ENCODE measurements at places on chromosomes 4 and X. TPM values are rescaled to one million over a fixed set of nuclear protein-coding genes. Genes with fewer than 3 reads are reported as not detected.

DNA sequence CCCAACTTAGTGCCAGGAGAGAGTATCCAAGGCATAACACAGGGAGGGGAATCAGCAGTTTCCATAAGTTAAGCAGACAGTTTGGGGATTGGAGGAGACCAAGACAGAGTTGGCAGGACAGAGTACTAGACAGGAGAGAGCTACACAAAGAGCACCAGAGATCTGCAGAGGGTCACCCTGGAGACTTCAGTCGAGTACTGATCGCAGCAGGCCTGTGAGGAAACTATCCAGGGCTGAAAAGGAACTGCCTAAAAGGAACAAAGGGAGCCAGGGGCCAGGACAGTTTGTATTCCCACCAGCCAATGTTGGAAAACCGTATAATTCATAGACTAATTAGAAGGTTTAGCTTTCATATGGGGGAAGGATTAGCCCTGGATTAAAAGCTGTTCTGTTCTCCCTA is 80.6 kb upstream of the ENPP6 start:
- no peaks in the 10 kb centered on the region for H3K36me3 ChIP-seq
- no peak overlapping the region for H3K27ac ChIP-seq
- no peaks in the 10 kb centered on the region for H3K4me1 ChIP-seq
- no peak overlapping the region for H3K4me3 ChIP-seq

DNA sequence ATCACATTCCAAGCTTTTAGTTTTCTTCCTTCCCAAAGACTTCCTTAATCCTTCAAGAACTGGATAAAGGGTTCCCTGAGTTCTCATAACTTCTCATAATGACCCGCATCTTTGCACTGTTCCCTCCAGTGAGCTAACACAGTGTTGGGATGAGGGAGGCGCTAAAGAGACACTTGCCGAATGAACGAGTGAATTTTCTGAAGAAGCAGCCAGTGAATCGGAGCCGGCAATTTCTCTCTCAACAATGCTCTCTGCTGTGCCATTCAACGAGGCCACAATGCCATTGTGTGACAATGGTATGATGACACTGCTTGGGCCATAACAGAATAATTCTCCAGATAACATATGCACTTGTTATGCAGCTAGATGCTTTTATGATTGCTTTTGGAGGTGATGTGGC is 51.4 kb upstream of the ZFP42 start:
- H3K36me3 ChIP-seq = no peaks in the 10 kb centered on the region
- no peaks in the 10 kb centered on the region for H3K4me1 ChIP-seq
- H3K4me3 ChIP-seq = no peak overlapping the region

GRCh38 chrX:15310117-15310516 is 5.3 kb downstream of the ASB11 start:
- no peak overlapping the region for H3K4me3 ChIP-seq
- H3K27me3 ChIP-seq = no peaks in the 10 kb centered on the region
- peak; percentile 18 for DNase-seq
- H3K27ac ChIP-seq = no peak overlapping the region

DNA sequence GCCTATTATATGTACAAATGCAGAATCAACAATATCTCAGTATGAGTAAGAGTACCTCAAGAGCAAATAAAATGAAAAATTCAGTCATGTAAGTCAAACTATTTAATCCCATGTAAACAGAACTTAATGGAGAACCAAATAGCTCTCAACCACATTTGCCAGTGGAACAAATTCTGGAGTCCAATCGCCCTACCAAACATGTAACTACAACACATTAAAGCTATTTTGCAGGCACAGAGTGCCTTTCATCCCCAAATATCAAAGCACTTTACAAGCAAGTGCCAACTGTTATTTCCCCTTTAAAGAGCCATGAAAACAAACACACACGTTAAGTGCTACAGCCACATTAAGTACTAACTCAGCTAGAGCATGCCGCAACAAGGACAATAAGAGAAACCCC is 51.3 kb downstream of the PCDH19 start:
- no peak overlapping the region for H3K4me3 ChIP-seq
- no peaks in the 10 kb centered on the region for H3K4me1 ChIP-seq
- H3K36me3 ChIP-seq = no peaks in the 10 kb centered on the region
- no peaks in the 10 kb centered on the region for H3K27me3 ChIP-seq

DNA sequence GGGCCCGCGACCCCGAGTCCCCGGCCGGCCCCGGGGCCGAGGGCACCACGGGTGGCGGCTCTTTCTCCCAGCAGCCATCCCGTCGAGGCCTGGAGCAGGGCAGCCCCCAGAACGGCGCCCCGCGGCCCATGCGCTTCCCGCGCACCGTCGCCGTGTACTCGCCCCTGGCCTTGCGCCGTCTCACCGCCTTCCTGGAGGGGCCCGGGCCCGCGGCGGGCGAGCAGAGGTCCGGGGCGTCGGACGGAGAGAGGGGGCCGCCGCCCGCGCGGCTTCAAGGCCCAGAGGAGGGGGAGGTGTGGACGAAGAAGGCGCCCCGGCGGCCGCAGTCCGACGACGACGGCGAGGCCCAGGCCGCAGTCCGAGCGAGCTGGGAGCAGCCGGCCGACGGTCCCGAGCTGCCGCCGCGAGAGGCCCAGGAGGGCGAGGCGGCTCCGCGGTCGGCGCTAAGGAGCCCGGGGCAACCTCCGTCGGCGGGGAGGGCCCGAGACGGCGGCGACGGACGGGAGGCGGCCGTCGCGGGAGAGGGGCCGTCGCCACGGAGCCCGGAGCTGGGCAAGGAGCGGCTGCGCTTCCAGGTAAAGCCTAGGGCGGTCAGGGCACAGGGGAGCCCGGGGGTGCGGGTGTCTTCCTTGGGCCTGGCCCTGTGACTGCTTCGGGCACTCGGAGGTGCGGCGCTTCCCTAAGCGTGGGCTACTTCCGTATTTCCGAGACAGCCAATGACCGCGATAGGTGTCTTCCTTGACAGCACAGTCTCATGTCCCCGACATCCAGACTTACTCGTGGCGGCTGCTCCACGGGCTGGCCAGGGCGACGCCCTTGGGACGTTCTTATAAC is 845 bp downstream of the ZAR1 start:
- no peak overlapping the region for H3K27ac ChIP-seq
- no peaks in the 10 kb centered on the region for H3K36me3 ChIP-seq
- DNase-seq = no peak
- H3K4me3 ChIP-seq = no peak overlapping the region

DNA sequence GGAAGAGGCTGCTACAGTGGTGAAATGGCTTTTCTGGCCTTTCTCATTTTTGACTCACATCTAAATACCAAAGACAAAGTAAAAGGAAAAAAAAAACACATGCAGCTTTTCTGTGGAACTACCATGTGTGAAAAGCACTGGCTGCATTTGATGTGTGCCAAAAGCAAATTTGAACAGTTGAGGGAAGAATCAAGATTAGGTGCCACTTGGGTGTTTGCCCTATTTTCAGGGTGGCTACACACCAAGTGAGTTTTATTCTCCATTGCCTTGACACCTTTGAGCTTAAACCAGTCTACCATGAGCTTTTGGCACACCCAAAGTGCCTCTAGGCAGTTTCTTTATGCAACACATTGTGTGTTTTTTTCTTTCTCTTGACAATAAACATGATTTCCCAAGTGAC is 423.9 kb downstream of the FAM133A start:
- H3K27ac ChIP-seq = no peak overlapping the region
- H3K36me3 ChIP-seq = no peaks in the 10 kb centered on the region
- H3K4me3 ChIP-seq = no peak overlapping the region
- no peaks in the 10 kb centered on the region for H3K4me1 ChIP-seq

DNA sequence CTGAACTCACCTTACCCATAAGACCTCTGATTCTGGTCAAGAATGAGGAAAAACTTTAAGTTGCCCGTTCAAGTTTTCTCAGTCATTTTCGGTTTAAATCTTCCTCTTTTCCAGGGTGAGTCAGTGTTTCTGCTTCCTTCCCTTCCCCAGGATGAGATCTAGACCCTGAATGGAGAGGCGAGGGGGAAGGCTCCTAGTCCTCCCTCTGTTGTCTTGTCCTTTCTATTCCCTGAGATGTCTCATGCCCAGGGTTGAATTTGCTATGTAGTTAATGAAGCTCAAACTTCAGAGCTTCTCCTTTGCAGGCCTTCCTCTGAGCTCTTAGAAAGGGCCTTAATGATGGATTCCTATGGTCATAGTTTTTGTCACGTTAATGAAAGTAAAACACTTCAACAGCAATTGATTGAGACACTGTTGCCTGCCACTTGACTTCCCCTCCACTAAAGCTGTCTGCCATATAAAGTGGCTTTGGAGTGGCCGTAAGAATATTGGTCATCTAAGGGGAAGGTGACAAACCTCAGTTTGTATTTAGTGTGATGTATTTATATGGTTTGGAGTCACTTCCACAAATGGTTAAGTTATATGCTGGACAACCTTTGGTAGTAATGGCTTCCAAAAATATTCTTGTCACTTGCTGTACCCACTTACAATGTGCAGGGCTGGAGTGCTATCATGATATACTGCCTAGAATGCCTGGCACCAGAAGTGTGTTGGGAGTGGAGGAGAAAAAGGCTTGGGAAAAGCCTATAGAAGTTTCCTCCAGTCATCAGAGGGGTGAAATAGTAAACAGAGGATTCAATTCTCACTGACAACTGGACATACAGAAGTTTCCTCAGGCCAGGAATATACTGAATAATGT is 24.3 kb upstream of the GPRIN3 start:
- no peaks in the 10 kb centered on the region for H3K4me1 ChIP-seq
- H3K27me3 ChIP-seq = no peaks in the 10 kb centered on the region
- H3K36me3 ChIP-seq = no peaks in the 10 kb centered on the region

- no peaks in the 10 kb centered on the region for H3K27me3 ChIP-seq
- H3K27ac ChIP-seq = no peak overlapping the region
- no peaks in the 10 kb centered on the region for H3K36me3 ChIP-seq
- no peak for DNase-seq
- H3K4me3 ChIP-seq = no peak overlapping the region
Measured at GRCh38 chr4:163949976-163950601, 455.6 kb downstream of the TMA16 start.

- DNase-seq = no peak
- H3K4me1 ChIP-seq = no peaks in the 10 kb centered on the region
- no peak overlapping the region for H3K27ac ChIP-seq
- H3K36me3 ChIP-seq = no peaks in the 10 kb centered on the region
Measured at GRCh38 chr4:74665346-74665745, 129.0 kb downstream of the BTC start.

DNA sequence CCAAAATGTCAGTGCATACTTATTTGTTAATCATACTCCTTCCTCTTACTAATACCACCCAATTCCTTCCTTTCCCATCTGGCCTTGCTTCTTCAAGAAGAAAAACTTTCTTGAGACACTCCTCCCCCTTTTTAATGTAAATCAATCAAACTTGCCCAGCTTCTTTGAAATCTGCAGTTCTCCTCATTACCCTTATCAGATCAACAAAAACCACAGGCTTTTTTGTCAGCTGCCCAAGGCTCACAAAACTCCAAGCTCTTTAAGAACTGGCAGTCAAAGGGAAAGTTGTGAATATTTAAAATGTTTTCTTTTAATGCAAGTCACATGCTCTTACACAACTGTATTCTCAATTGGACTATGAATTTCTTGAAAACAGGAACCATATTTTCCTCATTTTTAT is 11.3 kb upstream of the MYOZ2 start:
- H3K27me3 ChIP-seq = no peaks in the 10 kb centered on the region
- no peak overlapping the region for H3K4me3 ChIP-seq
- H3K4me1 ChIP-seq = no peaks in the 10 kb centered on the region

DNA sequence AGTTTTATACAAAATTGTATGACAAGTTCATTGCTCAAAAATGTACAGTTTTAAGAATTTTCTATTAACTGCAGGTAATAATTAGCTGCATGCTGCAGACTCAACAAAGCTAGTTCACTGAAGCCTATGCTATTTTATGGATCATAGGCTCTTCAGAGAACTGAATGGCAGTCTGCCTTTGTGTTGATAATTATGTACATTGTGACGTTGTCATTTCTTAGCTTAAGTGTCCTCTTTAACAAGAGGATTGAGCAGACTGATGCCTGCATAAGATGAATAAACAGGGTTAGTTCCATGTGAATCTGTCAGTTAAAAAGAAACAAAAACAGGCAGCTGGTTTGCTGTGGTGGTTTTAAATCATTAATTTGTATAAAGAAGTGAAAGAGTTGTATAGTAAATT is 131.0 kb downstream of the TET2 start:
- H3K27ac ChIP-seq = no peak overlapping the region
- DNase-seq = no peak
- no peaks in the 10 kb centered on the region for H3K27me3 ChIP-seq

- no peak overlapping the region for H3K4me3 ChIP-seq
- H3K4me1 ChIP-seq = no peaks in the 10 kb centered on the region
- no peak overlapping the region for H3K27ac ChIP-seq
- no peak for DNase-seq
- H3K36me3 ChIP-seq = peaks cover 5% of the 10 kb centered on the region
Measured at GRCh38 chr4:168930413-168931196, 79.5 kb downstream of the CBR4 start.

DNA sequence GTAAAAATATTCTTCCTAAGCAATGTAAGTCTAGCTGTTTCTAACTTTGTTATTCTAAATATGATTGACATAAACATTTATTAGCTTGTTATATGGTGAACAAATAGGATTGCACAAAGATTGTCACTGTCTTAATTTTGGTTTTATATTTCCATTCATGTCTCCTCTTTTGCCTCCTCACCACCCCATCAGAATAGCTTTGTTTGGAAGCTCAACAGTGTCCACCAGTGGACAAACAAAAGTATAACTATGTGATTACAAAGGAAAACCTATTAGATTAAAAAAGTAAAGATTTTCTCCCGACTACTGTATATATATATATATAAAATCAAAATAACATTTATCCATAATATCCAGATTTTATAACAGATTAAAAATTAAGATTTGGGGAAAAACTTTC is 468.2 kb downstream of the ZIC3 start:
- no peaks in the 10 kb centered on the region for H3K36me3 ChIP-seq
- no peak overlapping the region for H3K4me3 ChIP-seq
- DNase-seq = no peak
- no peak overlapping the region for H3K27ac ChIP-seq
- H3K27me3 ChIP-seq = no peaks in the 10 kb centered on the region
- no peaks in the 10 kb centered on the region for H3K4me1 ChIP-seq

GRCh38 chrX:38811515-38812243 is 10.4 kb downstream of the MID1IP1 start:
- no peaks in the 10 kb centered on the region for H3K36me3 ChIP-seq
- DNase-seq = no peak
- no peaks in the 10 kb centered on the region for H3K27me3 ChIP-seq
- no peak overlapping the region for H3K4me3 ChIP-seq
- no peaks in the 10 kb centered on the region for H3K4me1 ChIP-seq

Gene GAGE13
- not detected for total RNA-seq

Gene SMIM43
- not detected for total RNA-seq

Gene TLR10
- 0.14 TPM for total RNA-seq

Gene SPANXD
- not detected for total RNA-seq

Gene ERCC6L
- total RNA-seq = 0.59 TPM

Gene RPL34
- total RNA-seq = 1,081 TPM

Gene GABRE
- 11.2 TPM for total RNA-seq

Gene PCSK1N
- total RNA-seq = 45.4 TPM

Gene WNK3
- 60.3 TPM for total RNA-seq

Gene KLHL13
- total RNA-seq = 8.9 TPM

Gene FGD1
- total RNA-seq = 7.0 TPM

All from prostate gland (tissue), 2 donors.